T-cell (primary cell): ENCODE measurements at places on chromosomes 4 and X.
A peak's percentile ranks its signal among the peaks of the same experiment; 100 is the strongest.

GRCh38 chr4:56684320-56685050 lies 3.4 kb upstream of the HOPX start:
- H3K36me3 ChIP-seq, result no peaks in the 10 kb centered on the region
- H3K4me3 ChIP-seq, result no peak overlapping the region
- DNase-seq, result no peak

DNA sequence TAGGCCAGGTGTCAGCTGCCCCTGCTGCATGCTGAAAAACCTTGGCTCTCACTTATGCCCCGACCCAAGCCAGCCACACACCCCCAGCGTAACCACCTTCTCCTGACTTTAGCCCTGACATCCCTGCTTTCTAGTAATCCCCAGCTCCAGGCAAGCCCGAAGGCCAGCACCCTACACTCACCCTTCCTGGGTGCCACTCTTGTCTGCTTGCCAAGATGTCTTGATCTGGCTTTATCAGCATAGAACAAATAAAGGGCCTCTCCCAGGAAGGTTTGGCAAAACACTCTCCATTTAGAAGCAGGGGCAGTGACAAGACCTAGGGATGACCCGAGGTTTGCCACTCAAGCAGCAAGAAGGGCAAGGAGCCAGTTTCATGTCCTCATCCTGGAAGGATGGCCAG lies 6.8 kb upstream of the MAP9 start:
- no peaks in the 10 kb centered on the region for H3K36me3 ChIP-seq
- H3K4me1 ChIP-seq, result no peaks in the 10 kb centered on the region
- no peak for DNase-seq
- peaks cover 3% of the 10 kb centered on the region for H3K27me3 ChIP-seq

- H3K36me3 ChIP-seq, result no peaks in the 10 kb centered on the region
- H3K4me3 ChIP-seq, result no peak overlapping the region
- no peak for DNase-seq
- H3K4me1 ChIP-seq, result no peaks in the 10 kb centered on the region
Observed at GRCh38 chr4:38894322-38894982, 26.8 kb downstream of the FAM114A1 start.

GRCh38 chr4:150583287-150584110 lies 1.5 kb downstream of the MAB21L2 start:
- H3K36me3 ChIP-seq, result peaks cover 5% of the 10 kb centered on the region
- H3K27ac ChIP-seq, result no peak overlapping the region
- no peak for DNase-seq

- no peaks in the 10 kb centered on the region for H3K27me3 ChIP-seq
- DNase-seq, result no peak
- no peaks in the 10 kb centered on the region for H3K4me1 ChIP-seq
Observed at GRCh38 chr4:95627024-95627605, 78.3 kb upstream of the UNC5C start.

DNA sequence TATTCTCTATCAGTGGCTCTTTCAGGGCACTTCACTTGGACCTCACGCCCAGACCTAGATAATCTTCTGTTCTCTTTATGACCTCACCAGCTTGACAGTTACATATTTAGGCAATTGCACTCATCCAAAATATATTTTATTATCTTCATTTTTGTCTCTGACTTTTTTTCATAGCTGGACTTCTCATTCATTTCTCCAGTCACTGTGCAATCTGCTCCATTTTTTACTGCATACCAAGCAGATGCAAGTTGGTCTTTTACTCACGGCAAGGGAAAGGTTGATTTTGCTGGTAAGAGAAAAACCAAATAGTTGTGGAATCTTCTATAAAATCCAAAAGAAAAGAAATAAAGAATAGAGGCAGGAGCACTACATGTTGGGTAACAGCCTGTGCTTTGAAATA lies 31.7 kb downstream of the MAD2L1 start:
- no peaks in the 10 kb centered on the region for H3K4me1 ChIP-seq
- no peaks in the 10 kb centered on the region for H3K36me3 ChIP-seq
- H3K27me3 ChIP-seq, result peaks cover 3% of the 10 kb centered on the region
- H3K27ac ChIP-seq, result no peak overlapping the region

DNA sequence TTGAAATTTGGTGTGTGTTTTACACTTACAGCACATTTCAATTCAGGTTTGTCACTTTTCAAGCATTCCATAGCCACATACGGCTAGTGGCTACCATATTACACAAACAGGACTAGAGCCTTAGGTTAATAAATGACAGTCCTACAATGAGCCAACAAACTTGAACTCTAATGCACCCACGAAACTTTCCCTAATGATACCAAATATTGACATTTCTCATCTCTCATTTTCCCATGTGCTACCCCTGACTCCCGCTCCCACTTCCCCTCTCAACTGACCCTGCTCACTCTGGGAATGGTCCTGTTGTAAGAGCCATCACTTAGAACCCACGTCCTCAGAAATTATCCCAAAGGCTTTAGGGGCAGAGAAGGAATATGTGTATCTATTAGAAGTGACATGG lies 4.9 kb upstream of the TLR10 start:
- no peak overlapping the region for H3K4me3 ChIP-seq
- no peaks in the 10 kb centered on the region for H3K4me1 ChIP-seq
- H3K27me3 ChIP-seq, result no peaks in the 10 kb centered on the region
- H3K36me3 ChIP-seq, result no peaks in the 10 kb centered on the region

- H3K27ac ChIP-seq, result no peak overlapping the region
- no peaks in the 10 kb centered on the region for H3K36me3 ChIP-seq
- DNase-seq, result no peak
- H3K27me3 ChIP-seq, result no peaks in the 10 kb centered on the region
Observed at GRCh38 chr4:157040405-157040804, 35.5 kb upstream of the GLRB start.

- peaks cover 8% of the 10 kb centered on the region for H3K4me1 ChIP-seq
- no peaks in the 10 kb centered on the region for H3K36me3 ChIP-seq
- H3K27ac ChIP-seq, result no peak overlapping the region
- no peak for DNase-seq
- no peaks in the 10 kb centered on the region for H3K27me3 ChIP-seq
Observed at GRCh38 chrX:40090961-40091360, 6.8 kb downstream of the BCOR start.

DNA sequence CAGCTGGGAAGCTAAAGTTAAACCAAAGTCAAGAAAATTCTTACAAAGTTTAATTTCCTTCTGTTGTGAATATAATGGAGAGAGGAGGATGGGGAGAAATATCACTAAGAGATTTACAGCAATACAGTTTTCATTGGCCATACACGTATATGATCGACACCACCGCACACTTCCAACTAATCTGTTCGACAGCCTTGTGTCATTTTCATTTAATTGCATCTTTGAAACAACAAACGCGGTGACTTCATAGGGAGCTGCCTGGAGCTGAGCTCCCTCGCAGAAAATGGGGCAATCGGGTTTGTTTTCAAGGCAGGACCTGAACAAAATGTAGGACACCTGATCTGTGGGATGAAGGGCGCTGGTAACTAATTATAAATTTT lies 1.3 kb downstream of the PTPN13 start:
- no peak for DNase-seq
- H3K4me3 ChIP-seq, result peak overlapping the region; percentile 52
- H3K4me1 ChIP-seq, result peaks cover 15% of the 10 kb centered on the region
- peaks cover 20% of the 10 kb centered on the region for H3K27me3 ChIP-seq
